ENCODE measurements at places on chromosomes 12 and 14.

DNA sequence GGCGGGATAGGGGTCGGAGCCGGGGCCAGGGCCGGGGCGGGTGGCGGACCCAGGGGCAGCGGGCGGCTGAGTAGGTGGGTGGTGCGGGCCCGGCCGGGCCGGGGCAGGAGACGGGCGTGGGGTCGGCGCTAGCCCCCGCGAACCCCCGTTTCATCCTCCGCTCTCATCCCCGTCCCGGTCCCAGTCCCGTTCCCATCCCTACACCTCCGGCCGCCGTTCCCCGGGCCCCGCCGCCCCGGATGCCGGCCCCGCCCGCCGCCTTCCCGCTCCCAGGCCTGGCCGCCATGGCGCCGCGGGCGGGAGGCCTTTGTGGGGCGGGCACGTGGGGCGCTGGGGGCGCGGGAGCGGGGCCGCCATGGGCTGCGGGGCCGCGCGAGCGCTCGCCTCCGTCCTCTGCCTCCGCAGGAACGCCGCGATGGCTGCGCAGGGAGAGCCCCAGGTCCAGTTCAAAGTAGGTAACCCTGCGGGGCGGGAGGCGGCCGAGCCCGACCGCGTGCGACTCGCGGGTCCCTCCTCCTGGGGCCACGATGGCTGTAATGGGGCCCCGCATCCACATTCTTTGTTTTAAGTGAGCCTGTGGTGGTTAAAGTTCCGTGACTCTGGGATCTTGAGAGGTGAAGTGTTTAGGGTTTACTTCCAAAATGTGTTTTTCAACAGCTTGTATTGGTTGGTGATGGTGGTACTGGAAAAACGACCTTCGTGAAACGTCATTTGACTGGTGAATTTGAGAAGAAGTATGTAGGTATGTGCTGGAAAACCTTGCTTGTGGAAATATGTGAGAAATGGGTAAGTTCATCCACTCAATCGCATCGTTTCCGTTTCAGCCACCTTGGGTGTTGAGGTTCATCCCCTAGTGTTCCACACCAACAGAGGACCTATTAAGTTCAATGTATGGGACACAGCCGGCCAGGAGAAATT, 572 bp downstream of the RAN start:
- peak; percentile 36 for DNase-seq

GRCh38 chr12:117155278-117156060, 34.8 kb downstream of the FBXO21 start:
- peak; percentile 67 for DNase-seq

GRCh38 chr14:36556811-36557433, 25.5 kb downstream of the NKX2-8 start:
- DNase-seq = no peak

GRCh38 chr12:100564090-100564489, 9.4 kb upstream of the GAS2L3 start:
- DNase-seq = no peak

- peak; percentile 56 for DNase-seq
Measured at GRCh38 chr12:53205747-53206419, 1.2 kb downstream of the ITGB7 start.

DNA sequence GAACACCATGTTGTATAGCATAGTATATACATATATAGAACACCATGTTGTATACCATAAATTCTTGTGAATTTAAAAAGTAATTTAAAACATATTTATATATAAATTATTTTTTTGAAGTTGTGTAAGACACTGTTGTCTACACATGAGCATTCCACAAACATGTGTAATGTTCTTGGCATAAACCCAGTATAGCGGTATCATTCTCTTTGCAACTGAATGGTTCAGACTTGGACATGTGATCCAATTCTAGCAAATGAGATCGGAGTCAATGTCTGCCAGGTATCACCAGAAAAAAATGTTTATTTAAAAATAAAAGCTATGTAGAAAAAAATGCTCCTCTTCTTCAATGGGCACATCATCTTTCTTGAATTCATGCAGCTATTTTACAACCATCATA, 33.9 kb downstream of the CEP290 start:
- no peak for DNase-seq

DNA sequence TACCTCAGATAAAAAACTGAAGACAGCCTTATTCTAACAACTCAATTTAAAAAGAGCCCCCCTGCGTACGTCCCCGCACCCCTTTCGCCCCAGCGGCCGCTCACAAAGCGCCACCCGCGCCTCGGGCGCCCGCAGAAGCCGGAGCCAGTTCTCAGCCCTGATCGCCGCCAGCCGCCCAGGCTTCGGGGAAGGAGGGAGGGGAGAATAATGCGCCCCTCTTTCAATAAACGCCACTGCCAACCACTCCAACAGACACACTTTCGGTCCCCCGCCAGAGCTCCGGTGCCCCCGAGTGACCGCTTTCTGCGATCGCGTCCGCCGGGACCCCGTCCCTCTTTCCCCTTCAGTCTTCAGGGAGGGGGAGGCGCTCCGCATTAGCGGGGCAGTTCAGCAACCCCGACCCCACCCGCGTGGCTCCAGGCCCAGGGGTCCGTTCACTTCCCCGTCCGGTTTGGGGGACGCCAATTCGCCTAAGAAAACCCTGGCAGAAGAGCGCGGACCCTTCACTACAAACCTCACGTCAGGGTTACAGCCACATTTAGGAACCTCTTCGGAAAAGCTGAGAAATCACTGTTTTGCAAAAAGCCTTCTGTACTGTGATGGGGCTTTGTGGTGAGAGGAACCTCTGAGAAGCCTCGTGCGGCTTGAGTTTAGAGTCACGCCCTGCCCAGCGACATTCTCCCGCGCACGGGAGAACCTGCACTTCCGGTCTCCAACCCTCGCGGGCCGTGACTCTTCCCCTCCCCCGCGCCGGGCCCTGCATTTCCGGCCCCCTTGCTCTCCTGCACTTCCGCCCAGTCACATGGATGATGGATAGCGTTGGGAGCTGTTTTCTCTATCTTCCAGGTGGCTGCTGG, 18.7 kb downstream of the FOXG1 start:
- no peak for DNase-seq

- DNase-seq = no peak
Measured at GRCh38 chr12:66852091-66852490, 173.2 kb upstream of the GRIP1 start.

- no peak for DNase-seq
Measured at GRCh38 chr14:73227812-73228781, 9.2 kb upstream of the PAPLN start.

DNA sequence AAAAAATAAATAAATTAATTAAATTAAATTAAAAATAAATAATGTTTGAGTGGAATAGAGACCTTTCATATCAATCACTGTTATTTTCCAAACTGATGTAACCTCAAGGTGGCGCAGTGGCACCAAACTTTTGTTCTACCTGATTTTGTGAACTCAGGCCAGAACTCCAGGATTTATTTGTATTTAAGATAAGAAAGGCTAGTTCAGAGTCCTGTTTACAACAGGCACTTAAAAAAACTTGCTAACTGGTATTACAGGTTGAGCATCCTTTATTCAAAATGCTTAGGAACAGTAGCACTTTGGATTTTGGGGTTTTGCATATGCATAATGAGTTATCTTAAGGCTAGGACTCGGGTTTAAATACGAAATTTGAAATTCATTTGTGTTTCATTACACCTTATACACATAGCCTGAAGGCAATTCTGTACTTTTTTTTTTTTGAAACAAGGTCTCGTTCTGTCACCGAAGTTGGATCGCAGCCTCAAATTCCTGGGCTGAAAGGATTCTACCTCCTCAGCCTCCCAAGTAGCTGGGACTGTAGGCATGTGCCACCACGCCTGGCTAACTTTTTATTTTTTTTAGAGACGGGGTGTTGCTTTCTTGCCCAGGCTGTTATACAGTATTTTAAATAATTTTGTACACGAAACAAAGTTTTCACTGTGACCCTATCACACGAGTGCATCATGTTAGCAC, 32.4 kb downstream of the YY1 start:
- no peak for DNase-seq

- DNase-seq = no peak
Measured at GRCh38 chr14:71638523-71639196, 293.6 kb upstream of the RGS6 start.

DNA sequence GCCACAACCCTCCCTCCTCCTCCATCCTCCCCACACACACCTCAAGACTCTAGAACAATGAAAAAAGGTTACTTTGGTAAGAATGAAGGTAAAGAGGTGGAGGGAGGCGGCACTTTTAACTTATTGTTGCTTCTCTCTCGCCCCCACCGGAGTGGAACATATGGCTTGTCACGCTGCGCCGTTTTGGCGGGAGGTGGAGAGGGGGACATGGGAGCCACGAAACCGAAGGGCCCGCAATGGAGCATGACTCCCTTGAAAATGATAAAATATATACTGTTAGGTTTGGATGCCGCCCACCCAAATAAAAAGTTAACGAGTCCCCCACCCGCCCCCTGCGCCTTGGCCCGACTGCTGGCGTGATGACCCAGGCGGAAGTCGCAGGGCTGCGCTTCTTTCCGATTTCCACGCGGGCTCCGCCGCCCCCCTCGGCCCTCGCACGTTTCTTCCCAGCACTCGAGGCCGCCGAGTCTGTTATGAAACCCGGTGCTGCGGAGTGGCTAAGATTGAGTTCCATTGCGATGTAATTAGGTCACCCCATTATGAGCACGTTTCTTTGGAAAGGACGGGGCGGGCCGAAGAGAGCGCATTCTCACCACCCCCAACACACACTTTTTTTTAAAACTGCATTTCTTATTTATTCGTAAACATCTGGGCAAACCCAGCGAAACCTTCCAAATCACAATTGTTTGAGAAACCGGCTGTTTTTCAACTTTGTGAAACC, 1.4 kb upstream of the ZFP36L1 start:
- no peak for DNase-seq

Measured in GM19239 (cell line).